NCI-H69 (cell line): ENCODE measurements at places on chromosomes 1 and 21.
A peak's percentile ranks its signal among the peaks of the same experiment; 100 is the strongest.

DNA sequence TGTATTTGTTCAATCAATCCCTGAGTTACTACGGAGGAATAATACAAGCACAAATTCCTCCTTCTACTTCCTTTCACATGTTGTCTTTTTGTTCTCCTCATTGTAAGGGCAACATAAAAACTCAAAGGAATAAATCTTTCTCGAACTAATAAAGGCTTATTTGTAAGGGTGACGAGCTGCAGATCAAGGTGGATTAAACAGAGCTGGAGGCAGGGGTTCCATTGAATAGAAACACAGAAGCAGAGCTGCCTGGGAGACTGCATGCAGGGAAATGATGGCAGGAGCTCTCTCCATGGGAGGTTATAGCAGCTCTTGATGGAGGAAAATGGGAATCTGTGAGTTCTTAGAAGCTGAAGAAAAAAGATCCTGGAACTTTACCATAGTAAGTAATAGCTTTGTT lies 160.2 kb downstream of the CYYR1 start:
- DNase-seq = peak; percentile 49

- DNase-seq = peak; percentile 82
Measured at GRCh38 chr1:201911826-201912571, 23.3 kb downstream of the SHISA4 start.

DNA sequence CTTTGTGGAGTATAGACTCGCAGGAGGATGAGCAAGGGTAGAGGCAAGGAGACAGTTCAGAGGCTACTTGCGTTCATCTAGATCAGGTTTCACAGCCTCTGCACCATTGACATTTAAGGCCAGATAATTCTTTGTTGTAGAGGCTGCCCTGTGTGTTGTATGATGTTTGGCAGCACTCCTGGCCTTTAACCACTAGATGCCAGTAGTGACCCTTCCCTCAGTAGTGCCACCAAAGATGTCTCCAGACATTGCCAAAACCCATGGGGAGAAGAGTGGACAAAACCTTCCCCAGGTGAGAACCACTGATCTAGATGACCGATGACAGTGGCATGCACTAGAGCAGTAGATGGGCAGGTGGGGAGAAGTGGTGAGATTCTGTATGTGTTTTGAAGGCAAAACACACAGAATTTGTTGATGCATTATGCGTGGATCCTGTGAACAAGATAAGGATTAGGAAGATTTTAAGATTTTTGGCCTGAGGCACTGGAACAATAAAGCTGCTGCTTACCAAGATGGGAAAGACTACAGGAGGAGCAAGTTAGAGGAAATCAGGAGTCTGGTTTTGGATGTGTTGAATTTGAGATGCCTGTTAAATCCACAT lies 9.9 kb upstream of the COG2 start:
- peak; percentile 76 for DNase-seq

DNA sequence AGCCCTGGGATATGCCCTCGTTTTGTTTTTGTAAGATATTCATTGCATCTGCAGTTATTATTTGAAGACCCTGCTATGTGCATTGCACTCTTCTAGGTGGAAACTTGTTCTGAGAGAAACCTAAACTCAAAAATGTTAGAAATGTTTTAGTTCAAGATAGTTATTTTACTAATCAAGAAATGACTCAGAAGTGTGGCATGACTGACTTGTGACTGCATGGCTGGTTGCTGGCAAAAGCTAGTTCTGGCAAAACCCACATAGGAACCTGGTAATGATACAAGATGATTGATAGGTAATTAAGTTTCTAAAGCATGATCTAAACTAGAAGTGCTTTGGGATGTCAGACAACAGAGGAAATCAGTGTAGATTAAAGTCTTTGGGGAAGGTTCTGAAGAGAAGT lies 33.8 kb upstream of the NFASC start:
- no peak for DNase-seq

DNA sequence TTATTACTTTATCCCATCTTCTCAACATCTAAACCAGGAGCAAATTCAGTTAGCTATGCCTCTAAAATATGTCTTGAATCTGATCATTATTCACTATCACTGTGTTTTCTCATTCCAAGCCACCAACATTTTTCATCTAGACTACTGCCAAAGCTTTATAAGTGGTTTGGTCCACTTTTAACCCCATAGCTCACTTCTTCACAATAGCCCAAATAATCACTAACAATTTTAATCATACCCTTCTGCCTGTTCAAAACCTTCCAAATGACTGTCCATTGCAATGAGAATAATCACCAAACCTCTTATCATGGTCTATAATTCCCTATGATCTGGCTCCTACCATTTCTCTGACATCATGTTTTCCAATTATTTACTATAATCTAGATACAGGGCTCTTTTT lies 149.8 kb upstream of the ZNHIT6 start:
- DNase-seq = no peak

DNA sequence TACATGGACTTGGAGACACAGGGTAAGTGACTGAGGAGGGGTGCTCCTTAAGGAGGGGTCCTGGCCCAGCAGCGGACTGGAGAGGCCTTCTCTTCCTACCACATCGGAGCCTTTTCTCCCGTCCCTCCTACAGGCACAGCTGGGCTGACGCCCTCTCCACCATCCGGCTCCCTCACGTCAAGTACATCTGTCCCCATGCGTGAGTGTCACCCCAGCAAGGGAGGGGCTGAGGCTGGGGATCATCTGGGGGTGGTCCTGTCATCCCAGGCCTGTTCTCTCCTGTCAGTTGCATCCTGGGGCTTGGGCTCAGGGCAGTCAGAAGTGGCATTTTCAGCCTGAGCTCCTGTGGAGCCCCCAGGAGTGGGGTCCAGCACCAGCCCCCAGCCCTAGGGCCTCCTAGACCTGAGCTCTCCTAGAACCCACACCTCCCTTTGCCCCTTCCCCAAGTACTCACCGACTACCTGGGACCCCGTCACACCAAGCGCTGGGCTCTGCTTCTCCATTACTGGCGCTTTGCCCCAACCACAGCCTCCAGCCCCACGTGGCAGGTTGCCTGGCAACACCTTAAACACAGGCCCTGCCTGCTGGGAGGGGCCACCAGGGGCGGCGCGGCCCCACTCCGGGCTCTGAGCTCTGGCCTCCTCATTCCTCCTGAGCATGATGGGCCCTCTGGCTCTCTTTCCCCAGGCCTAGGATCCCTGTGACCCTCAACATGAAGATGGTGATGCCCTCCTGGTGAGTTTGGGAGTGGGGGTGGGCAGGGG lies 2.3 kb downstream of the LYPLA2 start:
- peak; percentile 3 for DNase-seq

DNA sequence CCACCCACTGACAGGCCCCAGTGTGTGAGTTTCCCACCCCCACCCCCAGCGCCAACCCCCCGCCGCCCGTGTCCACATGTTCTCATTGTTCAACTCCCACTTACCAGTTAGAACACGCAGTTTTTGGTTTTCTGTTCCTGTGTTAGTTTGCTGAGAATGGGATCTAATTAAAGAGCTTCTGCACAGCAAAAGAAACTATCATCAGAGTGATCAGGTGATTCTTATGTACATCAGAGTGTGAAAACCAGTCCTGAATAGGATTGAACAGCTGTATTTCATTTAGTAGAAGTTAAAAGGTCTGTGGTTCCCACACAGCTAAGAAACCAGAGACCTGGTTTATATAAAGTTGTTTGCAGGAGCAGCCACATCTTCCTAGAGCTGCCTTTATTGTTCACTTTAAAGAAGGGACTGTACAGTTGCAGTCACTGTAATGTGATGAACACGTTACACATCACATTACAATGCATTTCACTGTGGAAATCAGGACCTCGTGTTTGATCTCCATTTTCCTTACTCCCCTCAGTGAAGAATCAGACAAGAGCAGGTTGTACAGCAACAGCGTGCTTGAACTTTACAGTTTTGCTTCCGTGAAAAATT lies 1.2 kb downstream of the GBP6 start:
- peak; percentile 90 for DNase-seq

GRCh38 chr1:110962892-110963690 lies 631 bp downstream of the LRIF1 start:
- DNase-seq = peak; percentile 76

DNA sequence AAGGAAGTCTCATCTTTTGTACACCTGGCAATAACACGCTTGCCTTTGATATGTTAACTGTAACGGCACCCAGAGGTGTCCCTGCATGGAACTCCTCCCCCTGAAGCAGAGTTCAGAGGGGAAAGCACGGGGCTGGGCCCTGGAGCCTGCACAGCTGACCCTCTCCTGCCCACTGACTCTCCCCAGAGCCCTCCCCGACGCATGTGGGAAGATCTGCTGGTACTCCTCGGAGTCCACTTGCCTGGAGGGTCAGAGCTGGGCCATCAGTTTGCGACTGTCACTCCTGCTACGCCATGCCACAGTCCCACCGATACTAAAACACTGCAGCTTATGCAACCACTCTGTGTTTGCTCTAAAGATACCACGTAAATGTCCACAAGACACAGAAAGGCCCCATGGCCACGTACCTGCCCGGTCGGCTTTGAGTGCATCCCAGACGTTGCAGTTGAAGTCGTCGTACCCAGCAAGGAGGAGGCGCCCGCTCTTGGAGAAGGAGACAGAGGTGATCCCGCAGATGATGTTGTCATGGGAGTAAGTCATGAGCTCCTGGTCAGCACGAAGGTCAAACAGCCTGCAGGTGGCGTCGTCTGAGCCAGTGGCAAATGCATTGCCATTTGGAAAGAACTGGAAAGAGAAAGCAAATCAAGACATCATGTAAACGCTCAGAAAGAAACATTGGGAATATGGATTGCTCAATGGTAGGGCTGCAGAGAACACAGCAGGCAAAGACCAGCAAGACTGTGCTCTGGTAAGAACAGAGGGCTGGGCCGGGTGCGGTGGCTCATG lies 10.6 kb upstream of the NADK start:
- peak; percentile 3 for DNase-seq

DNA sequence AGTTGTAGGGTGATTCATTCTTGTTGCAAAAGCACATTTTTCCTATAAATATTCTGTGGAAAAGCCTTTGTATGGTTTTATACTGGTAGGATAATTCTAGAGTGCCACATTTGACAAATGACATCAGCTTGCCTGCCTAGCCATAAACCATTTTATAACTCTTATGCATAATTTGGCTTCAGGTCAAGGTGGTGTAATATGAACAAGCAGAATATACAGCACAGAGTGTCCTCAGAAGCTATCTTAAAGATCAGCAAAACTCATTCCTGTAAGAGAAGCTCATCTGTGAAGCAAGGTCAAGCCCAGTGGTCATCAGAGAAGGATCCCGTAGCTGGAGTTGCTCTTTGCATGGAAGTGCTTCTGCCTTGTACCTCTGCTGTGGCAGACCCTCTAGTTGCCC lies 24.0 kb upstream of the C1orf21 start:
- DNase-seq = no peak

DNA sequence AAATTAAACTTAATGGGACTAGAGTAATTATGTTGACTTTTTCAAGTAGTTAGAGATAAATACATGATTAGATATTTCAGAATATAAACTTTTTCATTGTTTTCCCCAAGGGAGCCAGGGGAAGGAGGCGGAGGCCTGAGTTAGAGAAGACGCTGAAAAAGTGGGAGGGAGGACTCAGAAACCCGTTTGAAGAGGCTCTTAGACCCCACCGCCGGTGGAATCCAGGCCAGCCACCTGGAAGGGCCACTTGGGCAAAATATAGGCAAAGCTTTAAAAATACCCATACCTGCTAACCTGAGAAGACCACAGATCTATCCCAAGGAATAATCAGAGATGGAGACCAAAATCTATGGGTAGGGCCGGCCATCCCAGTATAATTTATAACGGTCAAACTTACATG lies 242.6 kb downstream of the PTPRU start:
- peak; percentile 55 for DNase-seq

DNA sequence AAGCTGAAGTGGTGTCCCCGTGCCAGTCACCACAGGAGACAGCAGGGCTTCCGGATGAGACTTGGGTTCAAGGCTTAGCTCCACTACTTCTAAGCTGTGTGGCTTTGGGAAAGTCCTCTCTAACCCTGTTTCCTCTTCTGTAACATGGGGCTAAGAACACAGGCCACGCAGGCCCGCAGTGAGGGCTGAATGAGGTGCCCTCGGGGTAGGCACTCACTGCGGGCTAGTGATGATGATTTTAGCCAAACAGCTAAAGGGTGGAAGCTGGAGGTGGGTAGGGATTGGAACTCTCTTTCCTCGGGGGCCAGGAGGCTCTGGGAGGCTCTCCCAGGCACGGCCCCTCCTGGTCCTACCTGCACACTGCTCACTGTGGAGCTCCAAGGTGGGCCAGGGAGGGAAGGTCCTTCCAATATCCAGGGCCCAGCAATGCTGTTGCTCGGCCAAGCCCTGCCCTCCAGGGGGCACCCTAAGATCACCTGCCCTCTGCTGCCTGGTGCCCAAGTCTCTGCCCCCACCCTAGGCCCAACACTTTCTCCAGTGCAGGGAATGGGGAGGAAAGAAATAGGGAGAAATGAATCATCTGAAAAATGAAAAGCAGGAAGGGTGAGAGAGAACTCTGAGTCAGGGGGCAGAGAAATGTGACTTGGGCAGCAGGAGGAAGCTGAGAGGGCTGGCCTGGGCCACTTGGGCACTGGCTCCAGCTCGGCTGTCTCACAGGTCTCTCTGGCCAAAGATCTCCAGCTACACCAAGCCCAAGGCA lies 19.2 kb upstream of the EVA1B start:
- DNase-seq = peak; percentile 16

DNA sequence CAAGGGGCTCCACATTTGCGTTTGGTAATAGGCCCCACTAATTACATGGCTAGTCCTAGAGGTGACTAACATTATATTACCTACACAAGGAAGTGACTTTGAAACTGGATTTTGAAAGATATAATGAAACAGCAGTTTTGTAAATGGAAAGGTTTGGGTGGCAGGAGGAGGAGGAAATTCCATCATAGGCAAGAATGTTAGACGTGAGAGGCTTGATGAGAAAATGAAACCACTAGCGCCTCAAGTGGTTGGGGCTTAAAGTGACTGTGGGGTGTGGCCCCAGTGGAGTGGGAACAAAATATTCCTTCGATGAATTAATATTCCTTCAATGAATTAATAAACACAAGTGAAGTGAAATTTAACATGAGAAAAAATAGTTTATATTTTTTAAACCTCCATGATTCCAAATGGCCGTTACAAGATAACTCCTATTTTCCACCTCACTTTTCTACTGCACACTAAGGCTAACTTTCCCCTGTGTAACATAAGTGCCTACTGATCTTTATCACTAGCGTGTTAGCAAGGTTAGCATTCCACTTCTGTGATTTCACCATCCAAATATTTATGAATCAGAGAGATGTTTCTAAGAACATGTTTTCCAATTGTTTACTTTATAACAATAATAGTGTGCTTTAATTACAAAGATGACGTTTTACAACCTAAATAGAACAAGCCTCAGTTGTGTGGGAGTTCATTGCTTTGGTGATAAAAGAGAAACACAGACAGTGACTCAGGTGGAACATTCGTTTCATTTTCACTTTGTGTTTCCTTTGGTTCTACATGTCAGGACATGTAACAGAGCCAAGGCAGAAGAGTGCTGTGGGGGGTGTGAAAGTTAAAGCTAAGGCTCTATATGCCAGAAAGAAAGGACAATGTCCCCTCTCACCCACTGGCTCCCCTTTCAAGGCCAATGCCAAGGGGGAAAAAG lies 12.5 kb upstream of the ATF3 start:
- peak; percentile 63 for DNase-seq

DNA sequence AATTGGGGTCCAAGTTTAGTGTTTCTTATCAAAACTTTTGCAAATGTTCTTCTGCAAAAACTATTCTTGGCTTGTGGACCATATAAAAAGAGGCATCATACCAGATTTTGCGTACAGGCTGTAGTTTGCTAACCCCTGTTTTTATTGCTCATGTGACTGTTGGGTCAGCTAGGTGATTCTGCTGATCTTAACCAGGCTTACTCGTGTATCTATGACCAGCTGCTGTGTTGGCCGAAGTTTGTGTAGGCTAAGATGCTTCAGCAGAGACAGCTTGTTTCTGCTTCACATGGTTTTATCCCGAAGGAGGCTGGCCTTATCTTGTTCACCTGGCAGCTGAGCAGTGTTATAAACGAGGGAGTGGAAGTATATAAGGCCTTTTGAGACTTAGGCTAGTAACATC lies 38.2 kb downstream of the POU2F1 start:
- no peak for DNase-seq

- no peak for DNase-seq
Measured at GRCh38 chr1:199399996-199400724, 627.4 kb upstream of the NR5A2 start.
